Neural crest cell (in vitro differentiated cells): ENCODE measurements at places on chromosomes 2 and 18. TPM values are rescaled to one million over a fixed set of nuclear protein-coding genes. Genes with fewer than 3 reads are reported as not detected.

CCL20 gene
- not detected in 2 replicates for total RNA-seq

CREB1 gene
- 91.7 and 115 TPM in 2 replicates for total RNA-seq

UGT1A10 gene
- not detected in 2 replicates for total RNA-seq

DSEL gene
- total RNA-seq, result 2.7 TPM in 2 replicates

OSR1 gene
- total RNA-seq, result 0.33 and 0.45 TPM in 2 replicates

GLI2 gene
- total RNA-seq, result 48.8 and 49.1 TPM in 2 replicates

- no peak for DNase-seq
These were observed 29.1 kb downstream of the TMEM131 start for GRCh38 chr2:97966545-97967215.

- no peak for DNase-seq
These were observed 86.3 kb downstream of the SEMA4F start for GRCh38 chr2:74740395-74740740.

- no peak for DNase-seq
These were observed 97.3 kb upstream of the RGPD4 start for GRCh38 chr2:107729440-107729839.

DNA sequence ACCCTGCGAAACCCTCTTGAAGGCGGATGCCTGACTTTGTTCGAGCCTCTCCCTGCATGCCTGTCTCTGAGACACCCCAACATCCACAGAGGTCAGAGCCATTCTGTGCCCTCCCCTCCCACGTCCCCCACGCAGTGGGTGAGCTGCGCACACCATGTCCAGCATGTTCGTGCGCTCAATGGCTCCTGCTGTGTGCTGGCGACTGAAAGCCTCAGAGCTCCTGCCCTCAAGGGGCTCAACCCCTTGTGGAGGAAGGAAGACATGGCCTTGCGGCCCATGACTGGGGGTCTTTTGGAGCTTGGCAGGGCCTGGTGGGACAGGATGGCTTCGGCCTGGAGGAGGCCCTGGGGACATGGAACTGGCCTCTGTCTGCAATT is 45.7 kb downstream of the ANKMY1 start:
- no peak for DNase-seq

DNA sequence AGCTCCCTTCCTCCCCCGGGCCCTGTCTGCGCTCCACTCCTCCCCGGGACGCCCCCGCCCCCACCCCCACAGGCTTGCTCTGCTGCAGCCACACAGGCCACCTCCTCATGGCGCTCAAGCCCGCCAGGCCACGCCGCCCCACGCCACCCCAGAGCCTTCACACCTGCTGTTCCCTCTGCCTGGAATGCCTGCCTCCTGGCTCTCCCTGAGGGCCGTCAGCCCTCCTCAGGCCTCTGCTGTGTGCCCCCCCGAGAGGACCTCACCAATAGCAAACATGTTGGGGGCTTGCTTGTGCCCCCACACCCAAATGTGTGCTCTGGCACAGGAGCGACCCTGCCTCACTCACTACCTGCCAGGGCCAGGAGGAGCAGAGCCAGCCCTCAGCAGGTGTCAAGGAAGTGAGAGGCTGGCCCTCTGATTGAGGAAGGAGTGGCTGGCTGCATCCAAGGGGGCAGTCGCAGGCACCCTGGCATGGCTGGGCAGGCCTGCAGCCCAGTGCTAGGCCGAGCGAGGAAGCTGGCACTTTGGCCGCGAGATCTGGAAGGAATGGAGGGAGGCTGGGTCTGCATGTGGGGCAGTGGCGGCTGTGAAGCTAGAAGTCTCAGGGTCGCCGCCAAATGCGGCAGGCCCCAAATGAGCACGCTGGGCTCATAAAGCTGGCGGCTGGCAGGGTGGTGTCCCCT is 86.5 kb downstream of the INHBB start:
- no peak for DNase-seq

- DNase-seq, result no peak
These were observed 504.3 kb upstream of the ID2 start for GRCh38 chr2:8177566-8177965.

DNA sequence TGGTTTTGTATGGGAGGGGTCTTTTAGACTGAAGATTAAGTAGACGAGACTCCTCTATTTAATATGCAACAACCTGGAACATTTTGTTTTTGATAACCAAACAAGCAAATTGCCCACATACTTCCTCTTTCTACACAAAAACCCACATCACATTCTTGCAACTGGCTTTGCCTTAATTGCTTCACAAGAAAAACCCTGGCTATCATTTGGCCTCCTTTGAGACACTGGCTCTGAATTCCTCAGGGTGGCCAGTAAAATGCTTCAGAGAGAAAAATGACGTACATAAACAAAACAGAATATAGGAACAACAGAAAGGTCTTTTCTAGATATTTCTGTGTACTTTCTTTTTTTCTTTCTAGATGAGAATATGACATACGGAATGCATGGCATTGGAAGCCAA is 103.0 kb downstream of the TRIB2 start:
- no peak for DNase-seq

DNA sequence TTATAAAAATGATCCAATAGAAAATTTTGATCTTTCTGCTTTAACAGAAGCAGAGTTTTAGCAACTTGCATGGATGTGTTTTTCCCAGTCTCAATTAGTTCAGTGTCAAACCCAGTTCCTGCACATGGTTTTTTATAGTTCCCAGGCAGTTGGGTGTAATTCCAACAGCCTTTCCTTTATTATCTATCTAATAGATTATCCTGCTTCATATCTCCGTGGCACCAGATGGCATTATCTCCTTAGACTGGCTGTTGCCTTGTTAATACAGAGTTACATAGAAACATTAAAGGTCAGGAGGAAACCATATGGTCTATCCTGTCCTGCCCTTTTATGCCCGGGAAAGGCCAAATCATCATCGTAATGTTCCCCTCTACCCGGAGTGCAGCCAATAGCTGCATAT is 400.9 kb upstream of the SMIM21 start:
- DNase-seq, result no peak
